Natural killer cell (primary cell): ENCODE measurements at places on chromosomes 6 and 20. TPM values are rescaled to one million over a fixed set of nuclear protein-coding genes. Genes with fewer than 3 reads are reported as not detected.

Gene TRIM40
- total RNA-seq = 0.30 TPM

DNA sequence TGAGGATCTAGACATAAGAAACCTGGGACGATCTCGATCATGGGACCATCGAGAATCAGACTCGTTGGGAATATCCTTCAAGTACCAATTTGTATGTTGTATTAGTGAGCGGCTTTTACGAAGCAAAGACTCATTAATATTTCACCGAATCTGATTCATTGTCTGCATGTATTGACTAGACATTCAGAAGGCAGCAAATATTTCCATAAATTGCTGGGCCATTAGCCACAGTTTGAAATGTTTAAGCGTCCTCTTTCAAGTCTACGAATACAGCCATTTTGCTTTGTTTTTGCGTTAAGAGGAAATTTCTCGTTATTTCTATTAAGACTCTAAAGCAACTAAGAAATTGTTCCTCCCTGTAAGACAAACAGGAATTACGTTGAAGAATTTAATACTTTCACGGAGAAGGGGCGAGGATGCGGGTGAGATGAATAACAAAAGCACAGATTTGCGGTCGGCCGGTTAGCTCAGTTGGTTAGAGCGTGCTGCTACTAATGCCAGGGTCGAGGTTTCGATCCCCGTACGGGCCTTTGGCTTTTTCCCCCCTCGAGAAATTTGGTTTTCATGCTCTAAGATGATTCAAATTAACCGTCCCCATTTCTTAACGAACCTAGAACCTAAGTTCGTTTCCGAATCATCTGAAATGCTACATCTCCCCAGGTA lies 18.5 kb downstream of the POM121L2 start:
- no peak for DNase-seq

- DNase-seq = no peak
Observed at GRCh38 chr6:82611751-82612150, 248.1 kb downstream of the TPBG start.

Gene AFG1L
- 4.8 TPM for total RNA-seq
